Naive thymus-derived CD4-positive, alpha-beta T cell (primary cell): ENCODE measurements at places on chromosomes 6 and 20. TPM values are rescaled to one million over a fixed set of nuclear protein-coding genes. Genes with fewer than 3 reads are reported as not detected.

Gene HMGCLL1
- total RNA-seq: not detected

DNA sequence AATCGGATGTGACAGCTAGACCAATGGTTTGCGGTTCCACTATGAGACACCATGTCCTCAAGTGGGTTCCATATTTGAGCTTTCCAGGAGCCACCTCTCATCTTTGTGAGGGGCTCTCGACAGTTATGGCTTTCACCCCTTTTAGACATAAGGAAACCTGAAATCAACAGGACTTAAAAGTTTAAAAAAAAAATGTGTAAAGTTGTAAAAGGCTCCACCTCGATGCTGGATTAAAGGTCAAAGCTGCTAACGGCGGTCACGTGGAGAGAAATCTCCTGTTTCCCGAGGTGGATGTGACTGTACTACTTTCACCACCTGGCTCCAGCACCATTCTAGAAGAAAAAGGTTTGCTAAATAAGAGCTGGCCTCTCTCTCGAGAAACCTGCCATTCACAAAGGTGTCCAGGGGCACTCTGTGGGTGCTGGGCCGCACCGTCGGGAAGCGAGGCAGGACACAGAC lies 542 bp downstream of the ATP5F1E start:
- no peak for DNase-seq
- peaks cover 44% of the 10 kb centered on the region for H3K4me1 ChIP-seq
- H3K27me3 ChIP-seq: no peaks in the 10 kb centered on the region
- H3K27ac ChIP-seq: peak overlapping the region; percentile 85

- no peak overlapping the region for H3K27ac ChIP-seq
- peak; percentile 46 for DNase-seq
- H3K4me3 ChIP-seq: peak overlapping the region; percentile 48
- H3K4me1 ChIP-seq: no peaks in the 10 kb centered on the region
- H3K27me3 ChIP-seq: peaks cover 3% of the 10 kb centered on the region
Observed at GRCh38 chr20:32018269-32019155, 8.3 kb downstream of the CCM2L start.

- no peak overlapping the region for H3K4me3 ChIP-seq
- no peaks in the 10 kb centered on the region for H3K4me1 ChIP-seq
- no peaks in the 10 kb centered on the region for H3K36me3 ChIP-seq
- no peaks in the 10 kb centered on the region for H3K27me3 ChIP-seq
- DNase-seq: no peak
Observed at GRCh38 chr20:825710-826421, 7.6 kb upstream of the FAM110A start.

DNA sequence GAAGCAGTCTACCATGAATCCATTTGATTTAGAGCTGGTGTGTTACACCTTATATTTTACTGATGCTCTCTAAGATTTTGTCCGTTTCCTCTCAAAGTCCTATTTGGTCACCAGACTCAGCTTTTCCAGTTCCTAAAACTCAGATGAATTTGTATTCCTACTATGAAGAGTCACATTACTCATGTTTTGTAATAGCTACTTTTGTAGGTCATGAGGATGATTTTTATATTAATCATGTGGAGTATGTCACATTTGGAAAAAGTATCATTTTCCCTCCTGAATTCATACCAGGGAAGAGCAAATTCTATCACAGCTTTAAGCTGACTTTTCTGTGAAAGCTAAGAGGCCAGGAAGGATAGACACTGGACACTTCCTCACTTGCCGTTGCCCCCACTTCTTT lies 140.6 kb upstream of the SCGN start:
- H3K4me1 ChIP-seq: no peaks in the 10 kb centered on the region
- H3K4me3 ChIP-seq: no peak overlapping the region
- H3K36me3 ChIP-seq: peaks cover 14% of the 10 kb centered on the region
- DNase-seq: no peak

- peaks cover 14% of the 10 kb centered on the region for H3K4me1 ChIP-seq
- peaks cover 21% of the 10 kb centered on the region for H3K27me3 ChIP-seq
- H3K27ac ChIP-seq: no peak overlapping the region
- H3K4me3 ChIP-seq: no peak overlapping the region
Observed at GRCh38 chr6:13927203-13927602, 2.5 kb downstream of the RNF182 start.

GRCh38 chr20:513429-513828 lies 30.2 kb downstream of the CSNK2A1 start:
- H3K27ac ChIP-seq: no peak overlapping the region
- no peaks in the 10 kb centered on the region for H3K27me3 ChIP-seq
- no peak overlapping the region for H3K4me3 ChIP-seq
- no peak for DNase-seq
- H3K36me3 ChIP-seq: no peaks in the 10 kb centered on the region

GRCh38 chr6:13538084-13538483 lies 36.3 kb upstream of the SIRT5 start:
- H3K4me1 ChIP-seq: no peaks in the 10 kb centered on the region
- no peak overlapping the region for H3K27ac ChIP-seq
- H3K36me3 ChIP-seq: no peaks in the 10 kb centered on the region

DNA sequence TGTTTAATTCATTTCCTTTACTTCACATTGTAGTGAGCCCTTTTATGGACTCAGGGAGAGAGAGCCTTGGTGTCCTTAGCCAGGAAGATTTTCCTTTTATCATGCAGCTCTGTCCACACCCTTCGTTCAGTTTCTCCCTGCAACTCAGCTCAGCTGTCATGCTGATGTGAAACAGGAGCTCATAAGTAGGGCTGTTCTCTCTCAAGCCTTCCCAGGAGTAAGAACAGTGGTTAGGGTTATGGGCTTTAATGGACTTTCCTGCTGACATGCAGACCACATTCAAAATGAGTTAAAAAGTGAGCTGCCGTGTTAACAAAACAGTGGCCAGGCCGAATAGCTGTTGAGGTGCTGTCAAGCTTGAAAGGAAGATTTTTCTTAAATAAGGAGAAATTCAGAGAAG lies 104.1 kb downstream of the BCKDHB start:
- H3K36me3 ChIP-seq: no peaks in the 10 kb centered on the region
- no peak overlapping the region for H3K27ac ChIP-seq
- DNase-seq: no peak
- no peaks in the 10 kb centered on the region for H3K4me1 ChIP-seq
- H3K4me3 ChIP-seq: no peak overlapping the region
- H3K27me3 ChIP-seq: no peaks in the 10 kb centered on the region

DNA sequence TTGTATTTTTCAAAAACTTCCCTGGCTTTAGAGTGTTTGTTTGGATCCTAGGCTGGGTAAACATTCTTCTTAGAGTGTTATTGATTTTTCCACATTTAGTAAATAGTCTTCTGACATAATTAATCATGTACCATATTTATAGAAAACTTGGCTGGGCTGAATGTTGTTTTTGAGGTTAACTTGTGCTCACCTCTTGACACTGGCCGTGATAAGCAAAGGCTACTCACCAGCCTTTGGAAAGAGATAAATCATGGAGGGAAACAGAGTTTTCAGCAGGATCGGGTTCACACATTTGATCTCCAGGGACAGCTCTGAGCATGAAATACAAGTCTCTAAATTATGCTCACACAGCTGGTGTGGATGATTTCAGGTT lies 6.2 kb upstream of the CD93 start:
- H3K36me3 ChIP-seq: no peaks in the 10 kb centered on the region
- H3K27me3 ChIP-seq: no peaks in the 10 kb centered on the region
- H3K4me1 ChIP-seq: no peaks in the 10 kb centered on the region
- no peak overlapping the region for H3K4me3 ChIP-seq
- no peak for DNase-seq

- no peak overlapping the region for H3K27ac ChIP-seq
- H3K4me3 ChIP-seq: no peak overlapping the region
- H3K4me1 ChIP-seq: no peaks in the 10 kb centered on the region
- no peaks in the 10 kb centered on the region for H3K27me3 ChIP-seq
Observed at GRCh38 chr6:109854541-109855308, 123.4 kb upstream of the GPR6 start.

- H3K27me3 ChIP-seq: no peaks in the 10 kb centered on the region
- H3K27ac ChIP-seq: no peak overlapping the region
- no peaks in the 10 kb centered on the region for H3K36me3 ChIP-seq
- H3K4me3 ChIP-seq: no peak overlapping the region
- no peaks in the 10 kb centered on the region for H3K4me1 ChIP-seq
Observed at GRCh38 chr6:15594512-15595259, 68.1 kb downstream of the DTNBP1 start.
